Memory B cell (primary cell): ENCODE measurements at places on chromosomes 5 and 9.

GRCh38 chr9:100466171-100466828 lies 6.6 kb upstream of the TMEFF1 start:
- no peak for DNase-seq

DNA sequence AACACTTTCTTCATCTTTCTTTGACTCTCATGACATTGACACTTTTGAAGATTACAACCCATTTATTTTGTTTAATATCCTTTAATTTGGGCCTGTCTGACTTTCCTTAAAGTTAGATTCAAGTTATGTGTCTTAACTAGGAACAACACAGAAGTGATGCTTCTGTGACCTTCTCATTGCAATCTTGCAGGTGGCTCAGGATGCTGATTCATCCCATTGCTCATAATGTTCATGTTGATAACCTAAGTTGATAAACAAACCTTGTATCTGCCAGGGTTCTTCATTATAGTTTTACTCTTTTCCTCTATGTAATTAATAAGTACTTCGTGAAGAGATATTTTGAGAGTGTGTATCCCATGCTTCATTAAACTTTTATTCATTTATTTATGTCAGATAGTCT lies 107.2 kb upstream of the SHB start:
- DNase-seq = no peak

DNA sequence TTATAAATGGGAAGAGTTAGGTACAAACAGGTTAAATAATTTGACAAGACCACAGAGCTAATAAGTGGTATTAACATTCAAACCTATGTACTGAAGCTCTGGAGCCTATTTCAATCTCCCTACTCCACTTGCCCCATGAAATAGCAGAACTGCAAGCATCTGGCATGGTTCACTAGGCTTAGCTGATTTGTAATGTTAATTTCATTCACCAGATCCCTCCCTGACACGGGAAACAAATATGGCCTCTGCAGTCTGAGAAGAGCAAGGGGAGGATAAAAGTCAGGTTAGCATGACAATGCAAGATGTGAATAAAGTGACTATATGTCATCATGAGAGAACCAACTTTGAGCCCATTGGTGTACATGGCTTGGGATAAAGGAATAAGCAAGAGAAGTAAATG lies 428.8 kb downstream of the BRINP1 start:
- DNase-seq = no peak

DNA sequence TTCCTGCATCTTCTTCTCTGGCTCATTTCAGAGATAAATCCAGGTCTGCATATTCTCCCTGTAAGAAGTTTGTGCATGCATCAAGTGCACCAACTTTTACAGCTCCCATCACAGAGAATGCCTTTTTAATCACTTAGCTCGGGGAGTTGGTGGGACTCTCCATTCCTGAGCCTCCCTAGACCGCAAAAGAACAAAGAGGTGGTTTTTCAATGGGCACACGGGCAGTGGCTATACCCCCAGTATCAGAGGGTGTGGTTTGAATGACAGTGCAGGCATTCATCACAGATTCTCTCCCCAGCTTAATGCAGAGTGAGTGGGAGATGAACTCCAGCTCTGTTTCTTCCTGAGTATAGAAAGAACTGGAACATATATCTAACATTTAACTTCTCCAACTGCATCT lies 264.7 kb upstream of the NR4A3 start:
- no peak for DNase-seq

- DNase-seq = no peak
These were observed 71.8 kb upstream of the ADAMTS2 start for GRCh38 chr5:179417016-179417415.

GRCh38 chr9:136371533-136371880 lies 2.0 kb downstream of the CARD9 start:
- no peak for DNase-seq

GRCh38 chr9:127846443-127847177 lies 7.8 kb downstream of the ENG start:
- no peak for DNase-seq

DNA sequence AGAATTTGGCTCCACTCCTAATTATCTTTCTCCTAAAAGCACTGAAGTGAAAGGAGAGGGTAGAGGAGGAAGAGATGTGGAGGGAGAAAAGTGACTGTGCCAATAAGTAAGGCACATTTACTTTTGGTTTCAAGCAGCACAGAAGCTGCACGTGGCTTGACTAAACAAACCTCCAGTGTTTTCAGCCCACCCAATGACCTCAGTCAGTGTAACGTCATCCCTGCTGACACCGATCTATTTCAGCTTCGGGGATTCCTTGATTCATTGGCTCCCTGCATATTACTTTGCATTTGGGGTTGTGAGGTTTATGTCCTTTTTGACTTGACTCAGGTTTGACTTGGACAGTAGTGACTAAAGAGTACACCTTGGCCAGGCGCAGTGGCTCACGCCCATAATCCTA lies 35.6 kb upstream of the NIM1K start:
- DNase-seq = no peak

DNA sequence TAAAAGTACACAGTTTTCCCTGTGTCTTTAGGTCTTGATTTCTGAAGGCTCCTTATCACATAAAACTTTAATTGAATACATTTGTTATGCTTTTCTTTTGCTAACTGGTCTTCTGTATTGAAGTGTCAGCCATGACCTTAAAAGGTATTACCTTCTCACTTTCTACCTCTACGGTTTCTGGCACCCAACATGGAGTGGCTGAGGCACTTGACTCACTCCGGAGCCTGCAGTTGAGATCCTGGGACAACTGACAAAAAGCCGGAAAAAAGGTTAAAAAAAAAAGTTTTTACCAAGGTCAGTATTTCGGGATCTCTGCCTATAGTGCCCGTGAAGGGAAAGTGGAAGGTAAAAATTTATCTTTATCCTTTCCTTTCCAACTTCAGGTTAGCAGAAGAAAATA lies 197.0 kb downstream of the ARRDC3 start:
- DNase-seq = no peak

DNA sequence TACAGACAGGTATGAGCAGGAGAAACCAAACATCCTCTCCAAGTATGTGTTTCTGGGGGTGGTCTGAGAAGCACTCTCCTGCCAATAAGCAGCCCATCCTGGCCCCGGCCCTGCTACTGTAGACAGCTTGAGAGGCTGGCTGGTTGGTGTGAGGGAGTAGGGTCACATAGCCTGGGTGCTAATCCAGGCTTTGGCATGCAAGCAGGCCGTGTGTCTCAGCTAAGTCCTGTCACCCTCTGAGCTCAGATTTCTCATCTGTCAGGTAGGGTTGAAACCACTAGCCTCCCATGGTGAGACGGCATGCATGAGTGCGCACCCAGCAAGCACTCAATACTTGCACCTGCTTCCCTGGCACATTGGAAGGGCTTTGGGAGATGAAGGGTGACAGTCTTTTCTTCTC lies 49.8 kb upstream of the PHYKPL start:
- DNase-seq = no peak

GRCh38 chr5:87541033-87541432 lies 128.3 kb upstream of the CCNH start:
- no peak for DNase-seq

GRCh38 chr5:17619354-17619753 lies 9.2 kb downstream of the TAF11L12 start:
- no peak for DNase-seq

- DNase-seq = no peak
These were observed 6.4 kb upstream of the TOR4A start for GRCh38 chr9:137270929-137271695.

- no peak for DNase-seq
These were observed 34.3 kb upstream of the RNF130 start for GRCh38 chr5:180105827-180106312.

- no peak for DNase-seq
These were observed 90.8 kb downstream of the LHX2 start for GRCh38 chr9:124102363-124102762.

- DNase-seq = no peak
These were observed 30.0 kb upstream of the ARL14EPL start for GRCh38 chr5:116002116-116002906.

DNA sequence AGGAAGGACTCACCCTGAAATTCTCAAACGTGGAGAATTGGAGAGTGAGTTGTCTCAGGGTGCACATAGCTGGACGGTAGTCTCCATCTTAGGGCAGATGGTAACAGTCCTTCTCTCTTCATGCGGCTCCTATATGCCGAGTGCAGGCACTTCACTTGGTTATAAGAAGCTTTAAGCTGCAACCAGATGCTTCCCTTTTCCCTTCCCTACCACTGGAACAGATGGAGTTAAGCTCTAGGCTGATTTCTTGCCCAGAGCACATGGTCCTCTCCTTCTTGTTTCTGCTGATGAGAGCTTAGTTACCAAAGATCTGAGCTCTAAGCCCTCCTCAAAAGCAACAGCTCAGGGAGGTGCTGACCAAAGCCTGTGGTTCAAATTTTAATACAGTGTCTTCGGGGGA lies 355.7 kb downstream of the ARHGEF28 start:
- no peak for DNase-seq

DNA sequence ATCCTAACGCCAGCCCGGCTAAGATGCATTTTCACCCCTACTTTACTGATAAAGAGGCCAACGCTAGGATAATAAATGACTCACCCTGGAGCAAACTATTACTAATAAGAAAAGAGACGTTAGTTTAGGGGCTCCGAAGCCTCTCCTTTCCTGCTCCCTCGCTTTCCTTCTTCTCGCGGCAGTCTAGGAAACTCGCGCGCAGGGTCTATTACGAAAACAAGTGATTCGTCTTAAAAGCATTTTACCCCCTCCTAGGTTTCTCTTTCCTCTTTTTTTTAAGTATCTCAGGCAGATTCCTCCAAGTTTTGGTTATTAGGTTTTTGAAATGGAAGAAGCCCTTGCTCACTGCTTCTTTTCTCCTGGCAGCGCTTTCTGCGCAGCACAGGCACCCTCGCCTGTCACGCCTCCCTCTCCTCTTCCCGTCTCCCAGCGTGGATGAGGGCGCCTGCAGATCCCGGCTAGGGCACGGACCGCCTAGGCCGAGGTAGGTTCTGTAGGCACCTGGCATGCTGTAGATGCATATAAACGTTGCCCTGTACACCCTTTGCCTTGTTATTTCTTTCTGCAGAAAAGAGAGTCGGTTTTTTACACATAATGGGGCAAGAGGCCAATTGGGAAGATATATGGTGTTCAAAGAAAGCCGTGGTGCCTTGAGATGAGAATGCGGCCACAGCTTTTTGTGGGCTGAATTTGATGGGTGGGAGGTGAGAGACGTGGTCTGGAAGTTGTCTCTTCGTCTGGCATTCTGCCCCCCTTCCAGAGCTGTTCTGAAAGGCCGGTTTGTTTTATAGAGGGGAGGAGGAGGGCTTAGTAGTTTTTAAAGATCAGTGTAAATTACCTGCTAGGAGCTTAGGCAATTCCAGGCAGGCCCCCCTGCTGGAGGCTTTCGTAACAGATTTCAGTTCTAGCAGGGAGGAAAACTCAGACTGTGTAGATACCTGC lies 983 bp downstream of the GCNT1 start:
- no peak for DNase-seq

- peak; percentile 68 for DNase-seq
These were observed at the start of gene PRXL2C for GRCh38 chr9:96655198-96655851. Gene PRXL2C, minus strand, starts transcription at chr9:96655317. Its CDS starts 36 bp downstream, at chr9:96655281.

DNA sequence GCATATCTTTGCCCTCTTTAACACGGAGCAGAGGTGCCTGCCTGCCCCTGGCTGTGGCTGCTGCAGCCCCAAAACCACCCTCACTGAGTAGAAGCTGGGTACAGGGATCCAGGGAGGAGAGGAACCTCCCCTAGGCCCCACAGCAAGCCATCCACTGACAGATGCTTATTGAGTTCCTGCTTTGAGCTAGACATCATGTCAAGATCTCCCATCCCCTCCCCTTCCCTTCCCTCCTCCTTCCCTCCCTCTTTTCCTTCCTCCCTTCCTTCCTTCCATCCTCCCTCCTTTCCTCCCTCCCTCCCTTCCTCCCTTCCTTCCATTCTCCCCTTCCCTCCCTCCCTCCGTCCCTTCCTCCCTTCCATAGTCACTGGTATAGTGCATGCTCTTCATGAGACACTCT lies 29.3 kb downstream of the GOLGA2 start:
- DNase-seq = no peak

DNA sequence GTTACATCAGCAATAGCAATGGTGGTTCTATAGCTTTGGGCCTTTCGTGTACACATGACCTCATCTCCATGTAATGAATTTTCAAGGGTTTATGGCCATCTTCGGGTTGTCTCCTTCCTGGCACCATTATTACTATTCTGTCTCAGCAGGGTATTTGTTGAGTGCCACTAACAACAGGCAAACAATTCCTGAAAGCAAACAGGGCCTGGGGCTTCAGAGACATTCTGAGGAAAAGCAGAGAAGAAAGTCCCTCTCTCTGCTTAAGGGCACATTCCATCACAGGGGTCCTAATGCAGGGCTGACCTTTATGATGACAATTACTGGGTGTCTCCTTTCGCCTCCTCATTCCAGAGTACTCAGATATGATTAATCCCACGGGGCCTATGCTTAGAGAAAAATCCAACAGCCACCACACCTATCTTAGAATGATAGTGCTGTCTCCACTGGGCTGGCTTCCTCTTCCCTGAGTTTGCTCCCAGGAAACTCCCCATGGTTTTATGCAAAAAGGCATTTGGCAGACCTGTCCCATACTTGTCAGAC lies 540.2 kb upstream of the ZNF462 start:
- no peak for DNase-seq

DNA sequence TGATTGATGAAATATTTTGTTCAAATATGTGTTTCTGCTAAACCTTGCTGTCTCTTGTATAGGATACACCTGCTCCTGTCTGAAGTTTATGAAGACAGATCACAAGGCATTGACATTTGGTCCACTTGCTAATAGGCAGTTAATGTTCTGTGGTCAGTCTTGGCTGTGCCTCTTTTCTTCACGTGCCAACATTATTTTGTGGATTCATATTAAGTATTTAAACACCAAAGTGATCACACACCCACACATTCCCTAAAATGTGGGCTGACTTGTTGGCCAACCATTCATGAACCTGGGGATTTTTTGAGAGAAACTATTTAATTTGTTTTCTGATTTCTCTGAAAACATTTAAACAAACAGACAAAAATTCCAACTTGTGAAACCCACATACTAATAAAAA lies 33.7 kb downstream of the ZNF462 start:
- no peak for DNase-seq

GRCh38 chr9:98083566-98084183 lies 27.1 kb downstream of the NANS start:
- DNase-seq = no peak

- DNase-seq = no peak
These were observed 238.2 kb downstream of the PBX3 start for GRCh38 chr9:125985142-125985997.

GRCh38 chr9:23663946-23664345 lies 162.1 kb downstream of the ELAVL2 start:
- DNase-seq = no peak

GRCh38 chr5:166535641-166536040 lies 1755.8 kb upstream of the WWC1 start:
- DNase-seq = no peak

GRCh38 chr5:134642931-134643530 lies 5.6 kb upstream of the SEC24A start:
- no peak for DNase-seq

GRCh38 chr5:65769539-65769938 lies 47.5 kb downstream of the NLN start:
- no peak for DNase-seq

DNA sequence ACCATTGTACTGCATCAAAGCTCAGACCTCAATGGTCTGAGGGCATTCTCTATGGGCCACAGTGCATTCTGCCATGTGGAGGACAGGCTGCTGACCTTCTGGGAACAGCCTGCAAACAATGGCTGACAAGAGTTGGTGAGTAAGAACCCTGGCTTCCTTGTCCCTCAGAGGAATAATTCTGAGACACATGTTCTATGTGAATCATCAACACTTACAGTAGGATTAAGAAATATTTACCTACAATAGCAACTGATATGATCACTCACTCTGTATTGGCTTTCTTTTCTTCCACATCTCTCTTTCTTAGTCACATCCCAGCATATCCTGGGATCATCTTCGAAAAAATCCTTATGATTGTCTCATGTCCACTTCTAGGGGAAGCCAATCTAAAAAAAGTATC lies 306.5 kb upstream of the ITGA1 start:
- no peak for DNase-seq
